ENCODE measurements at places on chromosomes 6 and 20.

GRCh38 chr6:137848672-137849071 lies 18.4 kb upstream of the TNFAIP3 start:
- peaks cover 35% of the 10 kb centered on the region for H3K4me1 ChIP-seq
- H3K27ac ChIP-seq, result no peak overlapping the region
- H3K27me3 ChIP-seq, result no peaks in the 10 kb centered on the region
- no peak for DNase-seq
- peaks cover under 1% of the 10 kb centered on the region for H3K36me3 ChIP-seq

DNA sequence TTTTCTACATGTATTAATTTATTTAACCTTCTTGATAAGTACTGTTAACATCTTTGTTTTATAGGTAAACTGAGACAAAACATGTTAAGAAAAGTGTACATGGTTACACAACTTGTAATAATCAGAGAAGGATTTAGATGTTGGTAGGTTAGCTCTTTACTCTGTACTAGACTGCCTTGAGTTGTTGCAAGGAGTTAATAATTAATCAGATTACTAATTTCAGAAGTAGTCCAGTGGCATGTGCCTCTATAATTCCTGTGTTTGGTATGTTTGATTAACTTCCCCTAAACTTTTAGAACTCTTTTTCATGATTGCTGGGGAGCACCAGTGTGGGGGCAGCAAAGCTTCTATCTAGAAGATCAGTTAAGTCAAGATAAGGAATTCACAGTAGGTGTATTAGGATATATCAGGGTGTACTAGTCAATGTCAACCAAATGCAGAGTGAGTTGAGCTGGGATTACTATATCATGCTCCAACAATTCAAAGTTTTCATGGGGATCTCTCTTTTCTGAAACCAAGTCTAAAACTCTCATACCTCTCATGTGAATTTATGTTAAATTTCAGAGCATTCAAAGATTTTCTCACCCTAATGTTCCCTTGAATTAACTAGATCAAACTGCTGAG lies 129.7 kb upstream of the AHI1 start:
- no peak overlapping the region for H3K4me3 ChIP-seq
- H3K27ac ChIP-seq, result no peak overlapping the region
- H3K4me1 ChIP-seq, result peaks cover 19% of the 10 kb centered on the region
- H3K36me3 ChIP-seq, result no peaks in the 10 kb centered on the region
- no peak for DNase-seq

GRCh38 chr6:72624557-72625160 lies 2.8 kb downstream of the KCNQ5 start:
- peaks cover 52% of the 10 kb centered on the region for H3K4me1 ChIP-seq
- H3K27ac ChIP-seq, result no peak overlapping the region
- H3K4me3 ChIP-seq, result peak overlapping the region; percentile 37
- DNase-seq, result no peak
- no peaks in the 10 kb centered on the region for H3K27me3 ChIP-seq
- peaks cover 15% of the 10 kb centered on the region for H3K36me3 ChIP-seq

GRCh38 chr6:158474961-158475343 lies 84.9 kb upstream of the TMEM181 start:
- H3K36me3 ChIP-seq, result peaks cover 21% of the 10 kb centered on the region
- no peak overlapping the region for H3K27ac ChIP-seq
- H3K4me3 ChIP-seq, result no peak overlapping the region

DNA sequence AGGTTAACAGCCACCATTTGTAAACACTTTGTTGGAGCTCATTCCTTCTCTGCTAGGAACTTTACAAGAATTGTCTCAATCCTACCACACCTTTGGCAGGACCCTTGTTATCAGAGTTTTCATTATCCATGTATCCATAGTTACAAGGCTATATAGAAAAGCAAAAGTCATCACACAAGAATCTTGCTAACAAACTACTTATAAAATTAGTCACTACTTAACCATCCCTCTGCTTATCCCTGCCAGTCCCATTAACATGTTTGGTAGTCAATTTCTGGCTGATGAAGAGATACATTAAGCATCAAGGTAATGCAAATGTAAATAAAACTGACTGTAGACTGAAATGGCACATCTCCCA lies 10.4 kb downstream of the ZSWIM3 start:
- DNase-seq, result no peak
- no peak overlapping the region for H3K4me3 ChIP-seq

GRCh38 chr6:35777356-35778102 lies 1.1 kb downstream of the CLPSL2 start:
- peaks cover 1% of the 10 kb centered on the region for H3K36me3 ChIP-seq
- no peak for DNase-seq

Measured in activated naive CD4-positive, alpha-beta T cell treated with anti-CD3 and anti-CD28 coated beads for 36 hours (primary cell).